ENCODE measurements at places on chromosomes 3 and 15.

DNA sequence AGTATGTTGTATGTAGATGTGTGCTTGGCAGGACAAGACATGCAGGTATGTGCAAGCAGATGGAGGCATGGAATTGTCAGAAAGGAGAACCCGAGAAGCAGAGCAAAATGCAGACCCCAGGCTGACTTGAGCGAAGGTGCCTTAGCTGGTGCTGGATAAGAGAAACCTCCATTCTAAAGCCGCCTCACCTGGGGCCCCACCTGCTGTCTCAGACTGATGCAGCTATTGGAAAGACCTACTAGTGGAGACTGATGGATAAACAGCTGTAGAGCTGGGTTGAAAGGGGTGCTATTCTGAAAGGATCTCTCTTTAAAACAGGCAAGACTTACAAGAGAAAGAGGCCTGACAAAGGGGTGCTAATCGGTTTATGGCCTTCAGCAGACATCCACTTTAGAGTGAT, 86.2 kb downstream of the EPHB1 start:
- DNase-seq, result no peak

- DNase-seq, result no peak
Measured at GRCh38 chr15:70319466-70319865, 221.7 kb upstream of the TLE3 start.

DNA sequence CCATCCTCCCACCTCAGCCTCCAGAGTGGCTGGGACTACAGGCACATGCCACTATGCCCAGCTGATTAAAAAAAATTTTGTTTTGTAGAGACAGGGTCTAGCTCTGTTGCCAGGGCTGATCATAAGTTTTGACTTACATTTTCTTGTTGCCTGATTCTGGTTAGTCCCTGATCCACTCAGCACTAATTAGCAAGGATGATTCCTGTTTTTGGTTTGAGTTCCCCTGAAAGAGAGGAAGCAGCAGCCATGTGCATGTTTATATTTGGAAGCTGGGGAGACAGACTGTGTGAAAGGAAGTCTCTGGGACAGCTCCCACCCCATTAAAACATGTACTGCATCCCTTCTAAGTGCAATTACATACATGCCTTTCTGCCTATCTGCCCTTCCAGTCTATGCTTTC, 3.6 kb upstream of the NCK1 start:
- DNase-seq, result no peak

DNA sequence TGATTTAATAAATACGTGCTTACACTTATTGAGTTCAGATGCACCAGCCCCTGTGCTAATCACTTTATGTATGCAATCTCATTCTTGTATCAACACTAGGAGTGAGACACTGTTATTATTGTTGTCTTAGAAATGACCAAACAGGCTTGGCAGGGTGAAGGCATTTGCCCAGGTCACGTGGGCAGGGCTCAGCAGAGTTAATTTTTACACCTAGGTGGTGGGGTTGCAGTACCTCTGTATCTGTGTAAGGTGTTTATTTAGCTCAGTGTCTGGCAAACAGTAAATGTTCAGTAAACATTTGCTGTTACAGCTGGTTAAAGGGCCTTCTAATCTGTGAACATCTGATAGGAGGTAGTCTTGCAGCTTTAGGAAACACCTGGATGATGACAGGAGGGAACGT, 200.0 kb downstream of the CACNA2D3 start:
- no peak for DNase-seq

DNA sequence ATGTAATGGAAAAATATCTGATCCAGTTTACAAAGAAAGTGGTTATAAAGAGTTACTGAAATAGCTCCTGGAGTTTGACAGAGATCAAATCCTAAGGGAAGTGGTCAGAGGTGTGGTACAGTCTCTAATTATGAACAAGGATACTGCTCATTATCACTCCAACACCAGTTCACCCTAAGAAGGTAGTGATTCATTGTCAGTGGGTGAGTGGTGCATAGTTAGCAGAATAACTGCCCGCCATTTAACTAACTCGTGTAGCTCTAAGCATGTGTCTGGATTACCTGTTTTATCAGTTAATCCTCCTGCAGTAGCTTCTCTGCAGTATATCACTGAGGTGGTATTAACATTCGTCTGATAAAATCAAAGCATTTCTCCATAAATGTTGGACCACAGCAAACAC, 700.1 kb downstream of the NLGN1 start:
- DNase-seq, result no peak

GRCh38 chr3:183564046-183564445, 8.5 kb upstream of the KLHL6 start:
- DNase-seq, result no peak

GRCh38 chr15:85756411-85757072, 38.2 kb downstream of the KLHL25 start:
- no peak for DNase-seq

- no peak for DNase-seq
Measured at GRCh38 chr15:101554115-101554915, 64.8 kb upstream of the PCSK6 start.

GRCh38 chr3:69766638-69767037, 27.4 kb downstream of the MITF start:
- DNase-seq, result peak; percentile 20

DNA sequence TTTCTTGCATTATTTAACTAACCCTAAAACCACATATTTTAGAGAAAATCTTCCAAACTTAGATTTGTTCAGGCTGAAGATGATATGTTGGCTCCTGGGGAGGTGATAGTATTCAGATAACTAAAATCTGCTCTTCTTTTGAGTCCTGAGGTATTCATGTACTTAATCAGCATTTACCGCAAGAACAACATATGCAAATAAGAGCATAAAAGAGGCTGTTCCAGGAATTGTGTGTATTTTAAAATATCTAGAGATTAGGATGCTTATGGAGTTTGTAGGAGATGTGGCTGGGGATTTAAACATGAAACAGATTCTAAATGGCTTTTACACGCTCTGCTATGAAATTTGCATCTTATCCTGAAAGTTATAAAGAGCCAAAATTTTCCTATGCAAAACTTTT, 298.2 kb downstream of the EPHA3 start:
- DNase-seq, result no peak

GRCh38 chr3:16467393-16467792, 46.1 kb downstream of the RFTN1 start:
- no peak for DNase-seq

DNA sequence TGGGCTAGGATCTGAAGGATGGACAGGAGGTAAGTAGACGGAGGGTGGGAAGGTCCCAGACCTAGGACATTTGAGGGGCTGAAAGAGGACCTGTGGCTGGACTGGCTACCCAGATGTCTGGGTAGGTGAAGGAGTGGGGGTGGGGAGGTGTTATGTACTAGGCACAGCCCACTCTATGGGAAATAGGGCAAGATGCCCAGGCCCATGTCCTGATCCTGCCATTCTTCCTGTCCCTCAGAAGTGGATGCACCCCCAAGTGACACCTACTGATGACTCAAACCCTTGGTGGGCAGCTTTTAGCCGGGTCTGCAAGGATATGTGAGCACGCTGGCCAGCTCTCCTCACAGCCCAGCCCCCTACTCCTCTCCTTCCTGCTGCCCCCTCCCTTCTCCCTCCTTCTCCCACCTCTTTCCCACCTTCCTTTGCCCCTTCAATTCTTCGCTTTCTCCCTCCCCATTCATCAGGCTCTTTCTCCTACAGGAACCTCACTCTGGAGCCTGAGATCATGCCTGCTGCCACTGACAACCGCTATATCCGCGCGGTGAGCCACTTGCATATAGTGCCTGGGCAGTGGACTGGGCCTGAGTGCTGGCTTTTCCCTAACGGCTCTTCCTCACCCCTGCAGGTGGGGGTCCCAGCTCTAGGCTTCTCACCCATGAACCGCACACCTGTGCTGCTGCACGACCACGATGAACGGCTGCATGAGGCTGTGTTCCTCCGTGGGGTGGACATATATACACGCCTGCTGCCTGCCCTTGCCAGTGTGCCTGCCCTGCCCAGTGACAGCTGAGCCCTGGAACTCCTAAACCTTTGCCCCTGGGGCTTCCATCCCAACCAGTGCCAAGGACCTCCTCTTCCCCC, 5.2 kb downstream of the ACY1 start:
- no peak for DNase-seq

GRCh38 chr3:74862476-74862875, 248.0 kb upstream of the CNTN3 start:
- DNase-seq, result no peak

DNA sequence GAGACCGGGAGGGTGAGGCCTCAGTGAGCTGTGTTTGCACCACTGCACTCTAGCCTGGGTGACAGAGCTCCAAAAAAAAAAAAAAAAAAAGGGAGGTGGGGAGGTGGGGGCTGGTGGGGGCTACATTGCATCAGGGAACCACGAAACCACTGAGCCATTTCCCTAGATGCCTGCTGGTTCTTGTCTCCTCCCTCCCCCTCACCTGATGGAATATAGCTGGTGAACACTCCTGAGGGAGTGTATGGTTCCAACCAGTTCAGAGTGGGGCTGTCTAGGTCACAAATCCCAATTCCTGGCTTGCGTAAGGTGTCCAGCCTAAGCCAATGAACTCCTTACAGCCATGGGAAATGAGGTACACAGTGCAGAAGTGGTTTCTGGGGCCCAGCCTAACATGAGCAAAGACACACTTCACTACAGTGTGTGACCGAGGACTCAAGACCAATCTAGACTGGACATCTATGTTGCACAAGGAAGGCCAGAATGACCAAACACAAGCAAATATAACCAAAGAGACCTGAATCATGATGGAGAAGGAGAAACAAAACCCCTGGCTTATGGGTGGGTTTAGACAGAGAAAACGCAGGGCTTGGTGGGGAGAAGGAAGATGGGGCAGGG, 39.1 kb upstream of the OSBPL11 start:
- DNase-seq, result no peak

- DNase-seq, result peak; percentile 81
Measured at GRCh38 chr3:105518806-105519418, 152.2 kb downstream of the ALCAM start.

DNA sequence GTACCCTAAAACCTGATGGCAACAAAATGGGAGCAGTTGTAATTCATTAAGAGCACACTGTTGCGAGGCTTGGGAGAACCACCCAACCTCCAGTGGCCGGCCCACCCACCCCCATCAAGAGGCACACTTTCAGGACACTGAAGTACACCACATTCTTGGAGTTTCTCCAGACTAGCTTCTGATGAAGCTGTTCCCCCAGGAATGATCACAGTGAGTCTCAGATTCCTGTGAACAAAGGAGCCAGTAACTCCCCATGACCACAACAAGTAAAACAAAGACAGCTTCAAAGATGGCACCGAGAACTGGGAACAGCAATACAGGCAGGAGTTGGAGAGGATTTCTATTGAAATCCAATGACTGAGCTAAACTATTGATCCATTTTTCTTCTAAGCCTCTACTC, 126.0 kb downstream of the ST8SIA2 start:
- no peak for DNase-seq

GRCh38 chr3:15007681-15008141, 57.4 kb downstream of the MRPS25 start:
- peak; percentile 6 for DNase-seq

DNA sequence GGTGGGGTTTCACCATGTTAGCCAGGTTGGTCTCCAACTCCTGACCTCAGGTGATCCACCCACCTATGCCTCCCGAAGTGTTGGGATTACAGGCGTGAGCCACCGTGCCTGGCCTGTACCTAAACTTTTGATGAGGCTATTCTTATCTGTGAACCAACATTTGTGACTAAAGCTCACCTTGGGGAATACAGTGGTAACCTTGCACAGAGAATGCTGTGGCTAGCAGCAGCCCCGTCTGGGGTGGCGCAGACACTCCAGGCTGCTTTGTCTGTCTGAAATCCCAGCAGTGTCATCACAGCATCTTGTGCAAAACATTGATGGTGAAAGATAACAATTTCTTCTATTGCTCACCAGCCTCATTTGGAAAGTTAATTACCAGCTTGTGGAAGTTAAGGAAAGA, 58.9 kb downstream of the CMTM8 start:
- no peak for DNase-seq

DNA sequence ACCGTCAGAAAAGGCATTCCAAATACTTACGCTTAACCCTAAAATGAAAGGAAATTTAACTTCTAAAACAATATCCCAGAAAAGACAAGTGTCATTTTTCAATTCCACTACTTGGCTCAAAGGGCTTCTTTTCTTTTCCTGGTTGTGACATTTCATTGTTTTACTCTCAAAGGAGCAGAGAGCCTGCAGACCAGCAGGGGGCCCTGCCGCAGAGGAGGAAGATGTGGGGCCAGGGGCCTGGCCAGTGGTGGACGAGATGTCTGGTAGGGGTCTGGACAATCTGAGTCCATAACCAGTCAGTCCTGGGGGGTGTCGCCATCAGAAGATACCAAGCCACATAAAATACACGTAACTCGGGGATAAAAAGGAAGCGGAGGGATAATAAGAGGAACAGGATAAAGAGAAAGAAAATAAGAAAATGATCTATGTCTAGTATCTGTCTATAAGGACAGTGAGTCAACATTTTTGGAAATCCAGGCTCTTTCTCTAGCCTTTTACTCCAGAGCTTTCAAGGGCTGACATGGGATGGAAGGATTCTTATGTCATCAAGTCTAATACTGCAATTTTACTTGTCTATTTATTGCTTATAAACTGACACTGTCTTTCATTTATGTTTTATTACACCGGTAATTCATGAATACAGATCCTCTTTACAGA, 54.2 kb upstream of the ARHGEF3 start:
- peak; percentile 36 for DNase-seq

GRCh38 chr3:152113413-152113812, 155.3 kb upstream of the MBNL1 start:
- DNase-seq, result no peak

DNA sequence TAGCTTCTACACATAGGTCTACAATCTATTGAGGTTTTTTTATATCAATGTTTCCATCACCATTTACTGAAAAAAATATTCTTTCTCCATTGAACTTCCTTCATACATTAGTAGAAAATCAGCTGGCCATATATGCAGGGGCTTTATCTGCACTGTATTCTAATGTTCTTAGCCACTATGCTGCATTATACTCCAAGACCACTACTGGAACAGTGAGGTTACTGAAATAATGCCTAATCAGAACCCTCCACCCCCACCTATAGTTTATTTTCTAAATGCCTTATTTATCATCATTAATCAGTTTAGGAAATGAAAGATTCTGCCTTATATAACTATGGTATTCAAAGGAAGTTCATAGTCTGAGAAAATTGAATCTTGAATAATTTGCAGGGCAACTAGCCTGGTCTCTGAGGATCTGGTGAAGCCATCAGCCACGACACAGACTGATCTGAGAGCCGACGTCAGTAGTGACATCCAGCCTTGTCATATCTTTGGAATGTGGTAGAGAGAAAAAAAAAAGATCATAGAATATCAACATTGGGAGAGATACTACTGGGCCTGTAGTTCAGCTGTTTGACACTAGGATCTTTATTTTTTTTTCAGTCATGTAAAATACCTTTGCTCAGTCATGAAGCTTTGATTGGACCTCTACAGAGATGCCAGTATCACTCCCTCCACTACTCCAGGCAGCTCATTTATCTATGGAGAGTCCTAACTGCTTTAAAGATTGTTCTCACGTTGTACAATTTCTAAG, 66.6 kb downstream of the P3H2 start:
- DNase-seq, result peak; percentile 93
